Activated naive CD8-positive, alpha-beta T cell treated with anti-CD3 and anti-CD28 coated beads for 36 hours (primary cell): ENCODE measurements at places on chromosomes 1 and 21.

DNA sequence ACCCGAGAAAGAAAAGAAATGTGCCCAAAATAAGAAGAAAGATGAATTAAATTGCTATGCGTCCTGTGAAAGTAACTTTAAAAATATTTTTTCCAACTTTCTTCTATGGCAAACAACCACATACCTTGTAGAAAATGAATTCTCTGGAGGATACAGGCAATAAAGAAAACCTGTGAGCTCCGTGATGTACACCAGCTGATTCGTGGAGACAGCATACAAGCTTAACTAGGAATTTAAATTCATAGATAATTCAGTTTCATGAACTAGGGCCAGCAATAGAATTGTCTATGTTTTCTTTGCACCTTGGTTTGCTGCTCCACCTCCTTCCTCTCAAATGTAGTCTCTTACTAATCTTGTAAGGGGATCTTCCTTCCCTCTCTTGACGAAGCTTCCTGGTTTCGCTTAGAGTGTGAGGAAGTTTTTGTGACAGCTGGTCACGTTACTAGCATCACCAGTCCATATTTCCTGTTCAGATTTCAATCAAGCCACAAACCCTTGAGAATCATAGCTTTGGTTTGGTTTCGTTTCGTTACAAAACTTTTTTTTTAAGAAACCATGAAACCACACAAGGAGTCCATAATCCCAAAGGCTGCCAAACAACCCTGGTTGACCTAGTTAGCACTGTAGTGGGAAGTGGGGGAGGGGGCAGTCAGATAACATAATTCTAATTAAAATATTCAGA, 35.8 kb downstream of the GREM2 start:
- DNase-seq, result peak; percentile 3

GRCh38 chr21:40291560-40291959, 424.3 kb downstream of the PCP4 start:
- DNase-seq, result no peak

- no peak for DNase-seq
Observed at GRCh38 chr1:15106608-15107007, 46.9 kb upstream of the TMEM51 start.

DNA sequence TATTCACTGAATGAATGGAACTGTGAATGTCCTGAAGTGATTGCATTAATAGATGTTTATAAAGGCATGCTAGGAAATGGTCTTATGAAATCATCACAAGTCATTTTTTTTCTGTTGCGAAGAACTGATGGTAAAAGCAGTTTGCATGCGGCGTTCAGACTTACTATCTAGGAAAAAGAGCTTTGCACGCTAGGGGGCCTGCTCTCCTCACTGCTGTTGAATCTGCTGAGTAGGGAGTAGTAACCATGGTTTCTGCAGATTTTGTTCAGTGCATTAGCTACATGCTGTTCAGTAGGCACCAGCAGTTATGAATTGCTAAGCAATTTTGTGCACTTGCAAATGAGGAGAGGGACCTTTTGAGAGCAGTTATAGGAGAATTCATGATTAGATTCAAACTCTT, 57.9 kb downstream of the CENPF start:
- DNase-seq, result no peak

DNA sequence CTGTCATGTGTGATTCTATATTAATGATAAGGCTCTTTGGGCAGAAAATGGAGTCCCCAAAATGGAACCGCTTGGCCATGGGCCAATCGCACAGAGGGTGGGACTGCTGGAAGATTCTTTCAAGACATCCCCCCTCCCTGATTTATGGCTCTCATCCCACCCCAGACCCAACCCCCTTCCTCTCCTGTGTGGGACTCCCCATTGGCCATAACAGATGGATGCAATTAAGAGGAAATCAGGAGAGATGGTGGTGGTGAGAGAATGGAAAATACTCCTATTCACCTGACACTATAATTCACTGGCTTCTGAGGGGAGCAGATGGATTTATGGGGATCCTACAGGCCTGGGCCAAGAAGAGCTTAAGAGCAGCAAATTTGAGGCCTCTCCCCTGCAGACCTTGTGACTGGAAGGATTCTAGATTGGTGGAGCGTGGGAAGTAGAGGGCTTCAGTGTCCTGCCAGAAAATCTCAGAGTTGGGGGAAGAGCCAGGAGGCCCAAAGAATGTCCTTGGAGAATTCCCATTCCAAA, 1.7 kb downstream of the IGFN1 start:
- DNase-seq, result no peak

- DNase-seq, result no peak
Observed at GRCh38 chr1:94688646-94689045, 131.5 kb upstream of the SLC44A3 start.

- DNase-seq, result no peak
Observed at GRCh38 chr1:180927841-180928240, 15.1 kb downstream of the KIAA1614 start.
